CD4-positive, alpha-beta T cell (primary cell): ENCODE measurements at places on chromosomes 13 and 19.

- no peak for DNase-seq
Observed at GRCh38 chr19:48950830-48951519, 3.7 kb upstream of the BAX start.

- no peak for DNase-seq
Observed at GRCh38 chr19:15300533-15301197, 31.7 kb downstream of the BRD4 start.

DNA sequence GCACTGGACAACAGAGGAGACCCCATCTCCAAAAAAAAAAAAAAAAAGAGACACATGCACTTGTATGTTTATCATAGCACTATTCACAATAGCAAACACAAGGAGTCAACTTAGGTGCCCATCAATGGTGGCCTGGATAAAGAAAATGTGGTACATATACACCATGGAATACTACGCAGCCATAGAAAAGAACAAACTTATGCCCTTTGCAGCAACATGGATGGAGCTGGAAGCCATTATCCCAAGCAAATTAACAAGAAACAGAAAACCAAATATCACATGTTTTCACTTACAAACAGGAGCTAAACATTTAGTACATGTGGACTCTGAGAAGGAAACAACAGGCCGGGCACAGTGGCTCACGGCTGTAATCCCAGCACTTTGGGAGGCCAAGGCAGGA lies 155.7 kb downstream of the ABCC4 start:
- no peak for DNase-seq

GRCh38 chr19:39038098-39038497 lies 5.7 kb upstream of the FBXO27 start:
- no peak for DNase-seq

- no peak for DNase-seq
Observed at GRCh38 chr13:92677571-92677970, 549.0 kb upstream of the GPC6 start.

GRCh38 chr19:19544257-19544953 lies 6.3 kb downstream of the CILP2 start:
- DNase-seq, result no peak
